Left renal pelvis (tissue), 4 donors: ENCODE measurements at places on chromosomes 12 and 14. TPM values are rescaled to one million over a fixed set of nuclear protein-coding genes. Genes with fewer than 3 reads are reported as not detected.

DNA sequence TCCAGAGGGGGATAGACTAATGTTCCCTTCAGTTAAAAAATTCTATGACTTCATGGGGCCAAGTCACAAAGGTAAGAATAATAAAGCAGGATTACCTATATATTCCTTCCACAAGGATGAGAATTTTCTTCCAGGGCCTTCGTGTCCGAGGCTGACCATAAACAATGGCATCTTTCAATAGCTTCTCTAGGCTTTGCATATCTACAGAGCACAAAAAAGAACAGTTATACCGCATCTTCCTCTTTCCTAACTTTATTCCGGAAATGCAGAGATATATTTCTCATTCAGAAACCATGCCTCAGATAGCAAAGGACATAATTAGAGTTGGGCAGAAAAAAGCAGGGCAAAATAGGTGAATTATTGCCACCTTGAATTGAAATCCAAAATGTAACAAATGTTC, 58.3 kb upstream of the ISM2 start:
- no peak for DNase-seq

DNA sequence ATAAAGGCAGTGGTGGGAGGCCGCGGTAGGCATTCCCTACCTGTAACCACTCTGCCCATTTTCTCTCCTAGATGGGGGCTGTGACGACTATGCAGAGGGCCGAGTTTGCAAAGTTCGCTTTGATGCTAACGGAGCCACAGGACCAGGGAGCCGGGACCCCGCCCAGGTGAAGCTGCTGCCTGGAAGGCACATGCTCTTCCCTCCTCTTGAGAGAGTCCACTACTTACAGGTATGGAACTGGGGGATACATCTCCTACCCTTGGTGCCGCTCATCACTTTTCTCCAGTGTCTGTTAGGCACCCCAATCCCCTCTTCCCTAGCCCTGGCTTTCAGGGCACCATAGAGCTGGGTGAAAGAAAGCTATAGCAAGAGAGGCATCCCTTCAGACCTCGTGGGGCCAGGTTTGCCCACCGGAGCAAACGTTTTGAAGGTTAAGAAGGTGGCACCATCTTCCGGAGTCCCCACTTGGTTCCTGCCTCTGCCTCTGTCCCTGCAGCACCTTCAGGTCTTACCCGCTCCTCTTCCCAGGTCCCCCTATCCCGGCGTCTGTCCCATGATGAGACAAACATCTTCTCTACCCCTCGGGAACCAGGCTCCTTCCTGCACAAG, 2.0 kb upstream of the P3H3 start:
- DNase-seq = no peak

- no peak for DNase-seq
These were observed 104.7 kb downstream of the PLEKHA5 start for GRCh38 chr12:19234171-19234704.

DHRS2 gene
- 30.0 TPM for polyA plus RNA-seq
